ENCODE measurements at places on chromosomes 7 and 10.

- DNase-seq, result no peak
These were observed 129.3 kb downstream of the WNT2 start for GRCh38 chr7:117193564-117193963.

- DNase-seq, result no peak
These were observed 18.3 kb downstream of the CPA1 start for GRCh38 chr7:130398526-130399090.

DNA sequence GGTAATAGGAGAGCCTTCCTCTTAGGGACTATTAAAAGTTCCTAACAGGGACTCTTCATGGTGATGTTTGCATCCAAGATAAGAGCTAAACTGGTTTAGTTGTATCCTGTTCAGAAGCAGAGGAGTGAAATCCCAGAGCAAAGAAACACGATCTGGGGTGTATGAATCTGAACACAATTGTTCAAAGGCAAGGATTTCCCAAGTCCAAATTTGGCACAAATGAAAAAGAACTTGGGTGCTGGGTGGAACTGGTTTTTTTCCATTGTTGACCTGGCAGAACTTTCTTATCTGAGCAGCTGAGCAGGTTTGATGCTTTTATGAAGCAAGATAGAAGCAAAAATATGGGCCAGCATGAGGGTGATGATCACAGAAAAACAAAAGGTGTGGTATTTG, 6.0 kb downstream of the AGFG2 start:
- no peak for DNase-seq

GRCh38 chr10:117003336-117003735, 1.7 kb downstream of the SHTN1 start:
- no peak for DNase-seq

DNA sequence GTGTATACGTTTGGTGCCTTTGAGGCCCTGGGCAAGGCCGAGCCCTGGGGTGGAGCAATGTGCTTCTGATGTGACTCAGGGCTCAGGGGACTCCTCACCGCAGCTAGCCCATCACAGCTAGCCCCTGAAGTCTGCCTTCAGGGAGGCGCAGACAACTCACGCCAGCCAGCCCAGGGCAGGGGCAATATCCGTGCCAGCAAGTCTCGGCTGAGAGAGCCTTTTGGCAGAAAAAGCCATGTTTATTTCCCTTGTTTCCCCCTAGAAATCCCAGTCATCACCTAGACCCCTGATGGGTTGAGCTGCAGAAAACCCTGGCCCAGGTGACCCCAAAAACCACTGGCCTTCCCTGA, 90.4 kb downstream of the CHST15 start:
- no peak for DNase-seq

DNA sequence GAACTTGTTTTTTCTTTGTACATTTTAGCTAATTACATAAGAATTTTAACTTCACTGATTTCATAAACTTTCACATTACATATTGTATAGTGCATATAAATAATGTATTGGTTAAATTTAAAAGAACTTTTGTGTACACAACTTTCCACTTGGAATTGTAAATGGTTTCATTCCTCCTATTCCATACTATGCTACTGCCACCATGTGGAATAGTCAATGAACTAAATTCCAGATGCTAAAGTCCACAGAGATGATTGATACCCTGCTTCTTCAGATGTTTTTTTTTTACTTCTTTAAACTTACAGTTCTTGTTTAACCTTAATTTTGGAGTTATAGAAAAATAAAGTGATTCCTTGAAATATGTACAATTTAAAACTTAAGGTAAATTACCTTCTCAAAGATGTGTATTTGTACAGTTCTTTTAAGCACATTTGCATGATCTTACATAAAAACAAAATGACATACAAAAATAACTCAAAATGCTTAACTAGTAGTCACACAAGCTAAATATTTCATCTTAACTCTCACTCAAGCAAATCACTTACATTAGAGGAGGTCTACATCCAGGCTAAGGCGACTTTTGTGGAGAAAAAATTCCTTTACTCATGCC, 247.6 kb upstream of the HGF start:
- no peak for DNase-seq

- DNase-seq, result no peak
These were observed 333.9 kb downstream of the DNAJB6 start for GRCh38 chr7:157670490-157671357.

DNA sequence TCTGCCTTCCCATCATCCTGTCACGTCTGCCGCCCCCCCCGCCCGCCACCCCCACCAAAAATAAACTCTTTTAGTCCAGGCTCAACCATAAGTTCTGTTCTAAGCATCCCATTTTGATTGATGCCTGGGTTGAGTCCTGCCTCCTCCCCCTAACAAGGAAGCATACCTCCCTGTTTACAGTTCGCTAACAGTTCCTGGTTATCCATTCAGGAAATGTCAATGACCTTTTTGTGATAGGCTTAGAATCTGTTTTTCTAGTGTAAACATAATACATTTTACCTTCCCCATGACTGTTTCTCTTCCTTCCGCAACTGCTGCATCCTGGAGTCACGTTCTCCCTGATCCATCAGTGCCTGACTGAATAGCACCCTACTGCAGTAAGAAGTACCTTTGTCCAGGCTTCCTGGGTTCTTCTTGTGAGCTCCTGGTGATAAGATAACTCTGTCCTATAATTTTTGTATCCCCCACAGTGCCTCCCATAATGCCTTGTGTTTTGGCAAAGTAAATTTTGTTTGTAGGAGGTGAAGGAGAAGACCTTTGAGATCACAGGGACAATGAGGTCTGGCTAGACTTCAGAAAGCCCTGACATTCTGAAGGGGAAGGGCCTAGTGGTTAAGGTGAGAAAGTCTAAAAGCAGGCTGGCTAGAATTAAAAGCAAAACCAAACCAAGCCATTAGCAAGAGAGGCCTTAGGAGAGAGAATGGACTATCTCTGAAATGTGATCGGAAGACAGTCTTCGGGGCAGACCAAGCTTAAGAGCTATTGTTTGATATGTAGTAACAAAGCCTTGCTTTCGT, 7.3 kb downstream of the AGFG2 start:
- no peak for DNase-seq

GRCh38 chr7:27925573-27926201, 185.7 kb downstream of the TAX1BP1 start:
- no peak for DNase-seq

- DNase-seq, result no peak
These were observed 8.6 kb downstream of the SCIN start for GRCh38 chr7:12578930-12579640.

DNA sequence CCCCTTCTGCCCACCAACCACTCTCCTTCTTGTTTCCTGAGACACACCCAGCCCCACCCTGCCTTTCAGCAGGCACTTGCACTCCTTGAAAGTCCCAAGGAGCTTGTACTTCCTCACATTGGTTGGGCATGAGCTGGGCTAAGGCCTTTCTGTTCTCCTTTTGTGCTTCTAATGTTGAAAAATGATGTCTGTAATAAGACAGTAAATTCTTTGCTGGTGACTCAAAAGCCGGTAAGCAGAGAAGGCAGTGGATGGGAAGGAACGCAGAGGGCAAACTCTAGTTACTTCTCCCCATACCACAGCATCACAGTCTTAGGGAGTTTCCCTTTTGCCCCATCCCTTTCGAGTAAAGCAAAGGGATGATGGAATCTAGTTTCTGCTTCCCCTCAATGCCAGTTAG, 185.6 kb downstream of the PLXNA4 start:
- no peak for DNase-seq

GRCh38 chr7:118311121-118311836, 86.8 kb downstream of the ANKRD7 start:
- DNase-seq, result no peak

GRCh38 chr7:100387695-100388094, 14.4 kb downstream of the PILRA start:
- DNase-seq, result no peak

GRCh38 chr10:48773580-48773979, 88.9 kb downstream of the WDFY4 start:
- no peak for DNase-seq

DNA sequence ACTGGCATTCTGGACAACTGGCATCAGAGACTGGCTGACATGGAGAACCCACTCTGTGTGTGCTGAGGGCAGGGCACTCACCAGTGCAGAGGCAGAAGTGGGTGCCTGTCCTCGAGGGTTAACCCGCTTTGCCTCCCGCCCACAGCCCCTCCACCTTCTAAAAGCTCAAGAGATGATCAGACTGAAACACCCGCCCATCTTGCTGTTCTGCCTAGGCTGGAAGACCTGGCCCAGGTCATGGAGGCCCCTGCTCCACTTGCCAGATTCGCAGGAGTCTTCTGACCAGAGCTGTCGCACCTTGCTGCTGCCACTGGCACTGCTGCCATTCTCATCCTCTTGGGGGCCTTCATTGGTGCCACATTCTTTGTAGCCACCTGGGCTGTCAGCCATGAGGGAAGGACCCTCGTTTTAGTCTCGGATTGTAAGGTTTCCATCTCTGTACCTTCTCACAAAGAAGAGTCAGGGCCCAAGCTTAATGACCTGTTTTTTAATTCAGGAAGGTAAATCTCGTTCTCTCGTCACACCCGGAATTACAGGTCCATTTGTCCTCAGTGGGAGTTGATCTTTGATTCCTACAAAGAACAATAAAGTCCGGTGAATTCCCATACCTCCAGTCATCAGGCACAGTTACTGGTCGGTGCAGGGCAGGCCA, 1.9 kb downstream of the CYREN start:
- DNase-seq, result no peak

GRCh38 chr10:13868528-13869294, 281.9 kb downstream of the PRPF18 start:
- DNase-seq, result no peak

DNA sequence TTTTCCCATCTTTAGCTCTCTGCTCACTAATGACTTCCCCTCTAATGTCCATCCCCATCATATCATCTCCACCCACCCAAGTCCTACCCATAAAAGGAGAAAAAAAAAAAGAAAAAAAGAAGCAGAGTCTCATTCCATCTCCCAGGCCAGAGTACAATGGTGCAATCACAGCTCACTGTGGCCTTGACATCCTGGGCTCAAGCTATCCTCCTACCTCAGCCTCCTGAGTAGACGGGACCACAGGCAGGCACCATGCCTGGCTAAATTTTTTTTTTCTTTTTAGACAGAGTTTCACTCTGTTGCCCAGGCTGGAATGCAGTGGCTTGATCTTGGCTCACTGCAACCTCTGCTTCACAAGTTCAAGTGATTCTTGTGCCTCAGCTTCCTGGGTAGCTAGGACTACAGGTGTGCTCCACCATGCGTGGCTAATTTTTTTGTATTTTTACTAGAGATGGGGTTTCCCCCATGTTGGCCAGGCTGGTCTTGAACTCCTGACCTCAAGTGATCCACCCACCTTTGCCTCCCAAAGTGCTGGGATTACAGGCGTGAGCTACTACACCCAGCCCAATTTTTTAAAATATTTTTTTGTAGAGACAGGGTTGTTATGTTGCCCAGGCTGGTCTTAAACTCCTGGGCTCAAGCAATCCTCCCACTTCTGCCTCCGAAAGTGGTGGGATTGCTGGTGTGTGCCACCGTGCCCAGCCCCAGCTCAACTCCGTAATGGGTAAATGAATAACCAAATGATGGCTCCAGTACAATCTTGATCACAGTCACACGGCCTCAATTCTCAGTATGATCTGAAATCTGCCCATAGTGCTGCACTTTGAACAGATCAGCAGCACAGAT, 24.6 kb upstream of the SGMS1 start:
- DNase-seq, result no peak

GRCh38 chr10:86267286-86268195, 99.1 kb downstream of the GRID1 start:
- peak; percentile 3 for DNase-seq

DNA sequence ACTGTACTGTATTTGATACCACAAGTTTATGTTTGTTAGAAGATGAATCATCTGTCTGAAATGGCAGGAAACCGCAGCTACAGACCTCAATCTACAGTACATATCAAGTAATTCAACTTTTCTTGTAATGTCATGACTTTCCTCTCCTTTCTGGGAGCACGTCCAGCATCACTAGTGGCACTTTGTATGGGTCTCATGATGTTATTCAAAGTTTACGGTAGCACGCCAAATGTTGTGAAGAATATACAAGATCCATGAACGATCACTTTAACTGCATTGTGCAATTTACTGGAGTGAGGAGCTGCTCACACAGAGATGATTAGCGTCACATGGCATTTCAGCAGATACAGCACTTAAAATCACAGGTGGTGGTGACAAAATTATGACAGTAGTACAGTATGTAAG, 257.8 kb upstream of the GNAI1 start:
- DNase-seq, result no peak

GRCh38 chr7:43880596-43880995, 11.3 kb upstream of the MRPS24 start:
- DNase-seq, result no peak

DNA sequence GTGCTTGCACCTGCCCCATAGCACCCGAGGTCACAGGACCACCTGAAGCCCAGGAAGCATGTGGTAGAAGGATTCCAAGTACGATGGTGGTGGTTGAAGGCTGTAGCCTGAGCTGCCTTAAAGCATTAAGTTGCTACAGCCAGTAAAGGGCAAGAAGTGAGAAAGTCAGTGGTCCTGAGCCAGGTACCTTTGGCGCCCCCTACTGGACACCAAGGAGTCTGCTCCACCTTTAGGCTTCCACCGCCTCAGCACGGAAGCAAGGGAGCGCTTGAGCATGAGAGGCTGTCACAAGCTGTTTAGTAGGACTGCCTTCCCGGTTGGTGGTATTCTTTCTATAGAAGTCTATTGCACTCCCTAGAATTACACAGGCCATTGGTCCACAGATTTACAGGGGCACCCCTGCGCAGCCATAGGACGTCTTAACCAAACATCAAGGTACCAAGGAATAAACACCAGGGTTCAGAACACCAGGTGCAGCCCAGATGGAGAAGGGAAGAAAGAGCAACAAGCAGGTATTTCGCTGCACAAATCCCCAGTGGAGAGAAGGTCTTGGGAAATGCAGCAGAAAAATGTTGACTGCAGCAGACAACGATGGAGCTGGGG, 2.2 kb downstream of the CRTAC1 start:
- peak; percentile 66 for DNase-seq

Measured in progenitor cell of endocrine pancreas (in vitro differentiated cells).